ENCODE measurements at places on chromosomes 2 and 18.

GRCh38 chr2:183037074-183037552 is 1.1 kb downstream of the NCKAP1 start:
- DNase-seq: no peak

- DNase-seq: no peak
Measured at GRCh38 chr2:134639265-134639664, 79.5 kb downstream of the TMEM163 start.

DNA sequence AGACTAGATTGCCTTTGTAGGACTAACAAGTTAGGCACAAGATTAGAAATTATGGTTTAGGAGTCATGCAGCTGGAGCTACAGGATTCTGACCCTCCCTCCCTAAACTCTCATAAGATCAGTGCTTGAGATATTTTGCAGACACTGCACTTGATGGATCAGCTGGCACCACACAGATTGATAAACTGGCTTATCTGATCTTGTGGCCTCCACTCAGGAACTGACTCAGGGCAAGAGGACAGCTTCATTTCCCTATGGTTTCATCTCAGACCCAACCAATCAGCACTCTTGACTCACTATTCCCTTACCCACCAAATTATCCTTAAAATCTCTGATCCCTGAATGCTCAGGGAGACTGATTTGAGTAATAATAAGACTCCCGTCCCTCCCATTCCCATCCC is 152.3 kb downstream of the DIS3L2 start:
- DNase-seq: no peak

- no peak for DNase-seq
Measured at GRCh38 chr2:68912732-68913131, 40.0 kb downstream of the GKN2 start.

DNA sequence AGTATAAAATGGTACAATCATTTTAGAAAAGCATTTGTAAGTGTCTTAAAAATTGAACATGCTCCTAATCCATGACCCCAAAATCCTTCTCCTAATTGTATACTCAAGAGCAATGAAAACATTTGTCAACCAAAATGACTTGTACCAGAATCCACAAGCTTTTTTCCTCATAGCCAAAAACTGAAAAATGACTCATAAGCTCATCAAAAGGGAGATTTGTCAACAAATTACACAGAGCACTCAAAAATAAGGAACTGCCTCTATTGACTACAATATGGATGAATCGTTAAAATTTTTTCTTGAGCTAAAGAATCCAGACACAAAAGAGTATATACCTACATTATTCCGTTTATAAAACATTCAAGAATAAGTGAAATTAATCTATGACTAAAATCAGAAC is 544.8 kb downstream of the ARHGAP15 start:
- DNase-seq: no peak
